Stimulated activated CD8-positive, alpha-beta memory T cell treated with anti-CD3 and anti-CD28 coated beads, Interleukin-7, amount 100 ng/mL, for 4 hours (primary cell): ENCODE measurements at places on chromosomes 16 and 17.

GRCh38 chr17:67177732-67178131 is 67.3 kb downstream of the HELZ start:
- DNase-seq = no peak

DNA sequence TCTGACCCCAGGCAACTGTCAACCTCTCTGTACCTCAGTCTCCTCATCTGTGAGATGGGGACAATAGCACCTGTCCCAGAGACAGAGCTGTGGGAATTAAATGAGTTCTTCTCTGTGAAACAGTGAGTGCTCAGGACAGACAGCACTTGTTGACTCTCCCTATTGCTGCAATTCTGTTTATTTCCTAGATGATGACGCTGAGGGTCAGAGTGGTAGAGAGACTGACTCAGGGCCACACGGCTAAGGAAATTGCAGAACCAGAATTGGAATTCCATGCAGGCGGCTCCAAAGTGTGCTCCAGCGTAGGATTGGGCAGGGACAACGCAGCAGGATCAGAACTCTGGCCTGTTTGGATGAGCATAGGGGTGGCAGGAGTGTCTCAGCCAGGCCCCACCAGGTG is 302.2 kb downstream of the C16orf95 start:
- DNase-seq = no peak

DNA sequence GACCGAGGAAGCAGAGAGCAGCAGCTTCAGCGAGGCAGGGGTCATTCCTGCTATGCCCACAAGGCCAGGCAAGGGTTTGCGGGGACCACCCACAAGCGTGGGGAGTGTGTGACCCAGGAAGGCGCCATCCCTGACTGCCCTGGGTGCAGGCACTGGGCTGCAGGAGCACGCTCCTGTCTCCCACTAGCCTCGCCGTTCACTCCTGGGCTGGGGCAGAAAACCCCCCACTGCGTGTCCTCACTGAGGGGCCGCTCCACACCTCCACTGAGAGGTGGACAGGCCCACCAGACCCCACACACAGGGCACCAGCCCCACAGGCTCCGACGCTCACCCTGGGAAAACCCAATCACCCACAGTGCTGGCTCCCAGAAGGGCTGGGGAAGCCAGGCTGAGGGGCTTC is 56.1 kb downstream of the KLHDC4 start:
- DNase-seq = no peak

DNA sequence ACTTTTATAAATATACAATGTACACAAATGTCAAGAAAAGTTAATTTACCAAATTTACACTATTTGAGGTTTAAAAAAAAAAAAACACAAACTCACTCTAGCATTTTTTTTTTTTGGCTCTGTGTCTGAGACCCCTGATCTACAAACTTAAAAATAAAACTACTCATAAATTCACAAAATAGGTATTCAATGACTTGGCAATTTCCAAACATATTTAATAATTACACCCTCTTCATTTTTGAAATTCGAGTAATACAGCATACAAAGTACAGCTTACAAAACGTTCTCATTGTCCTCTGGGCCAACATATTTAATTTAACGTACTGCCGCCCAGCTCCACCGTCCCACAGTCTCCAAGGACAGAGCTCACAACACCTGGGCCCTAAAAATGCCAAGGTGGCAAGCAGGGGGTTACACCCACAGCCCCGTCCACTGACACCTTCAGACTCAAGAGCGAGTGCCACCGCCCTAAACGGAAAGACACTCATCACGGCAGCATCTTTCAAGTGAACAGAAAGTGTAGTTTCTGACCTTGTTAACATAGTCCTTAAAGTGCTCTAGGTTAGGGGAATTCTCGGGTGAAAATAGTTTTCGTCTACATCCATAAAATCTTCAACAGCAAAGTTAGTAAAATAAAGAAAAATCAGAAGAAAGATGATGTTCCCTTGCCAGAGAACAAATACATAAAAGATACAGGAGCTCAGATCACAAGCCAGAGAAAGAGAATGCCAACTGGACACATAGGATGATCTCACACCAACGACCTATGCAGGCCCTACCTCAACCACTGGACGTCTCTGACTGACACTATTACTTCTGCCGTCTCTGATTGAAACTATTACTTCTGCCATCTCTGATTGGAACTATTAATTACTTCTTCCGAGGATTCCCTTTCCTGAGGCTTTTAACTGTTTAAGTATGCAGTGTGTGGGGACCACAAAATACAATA is 4.2 kb downstream of the ADCY9 start:
- DNase-seq = no peak

DNA sequence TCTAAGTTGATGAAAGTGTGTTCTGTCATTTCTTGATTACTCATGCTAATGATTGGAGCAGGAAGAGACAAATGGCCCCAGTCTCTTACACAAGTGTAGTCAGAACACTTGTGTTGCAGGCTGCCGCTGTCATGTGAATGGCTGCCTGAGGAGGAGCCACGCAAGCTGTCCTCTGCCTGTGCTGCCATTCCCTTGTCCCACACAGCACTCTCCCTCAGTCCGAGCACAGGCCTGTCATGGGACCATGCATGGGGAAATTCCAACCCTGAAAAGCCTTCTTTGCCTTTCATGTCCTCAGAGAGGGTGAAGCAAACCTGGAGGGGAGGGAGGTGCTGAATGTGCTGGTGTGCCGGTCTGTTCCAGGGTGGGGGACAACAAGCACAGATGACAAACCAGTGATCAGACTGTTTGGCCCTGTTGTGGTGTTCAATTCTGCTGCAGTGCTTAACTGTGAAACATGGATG is 109.4 kb downstream of the MRTFB start:
- DNase-seq = no peak

DNA sequence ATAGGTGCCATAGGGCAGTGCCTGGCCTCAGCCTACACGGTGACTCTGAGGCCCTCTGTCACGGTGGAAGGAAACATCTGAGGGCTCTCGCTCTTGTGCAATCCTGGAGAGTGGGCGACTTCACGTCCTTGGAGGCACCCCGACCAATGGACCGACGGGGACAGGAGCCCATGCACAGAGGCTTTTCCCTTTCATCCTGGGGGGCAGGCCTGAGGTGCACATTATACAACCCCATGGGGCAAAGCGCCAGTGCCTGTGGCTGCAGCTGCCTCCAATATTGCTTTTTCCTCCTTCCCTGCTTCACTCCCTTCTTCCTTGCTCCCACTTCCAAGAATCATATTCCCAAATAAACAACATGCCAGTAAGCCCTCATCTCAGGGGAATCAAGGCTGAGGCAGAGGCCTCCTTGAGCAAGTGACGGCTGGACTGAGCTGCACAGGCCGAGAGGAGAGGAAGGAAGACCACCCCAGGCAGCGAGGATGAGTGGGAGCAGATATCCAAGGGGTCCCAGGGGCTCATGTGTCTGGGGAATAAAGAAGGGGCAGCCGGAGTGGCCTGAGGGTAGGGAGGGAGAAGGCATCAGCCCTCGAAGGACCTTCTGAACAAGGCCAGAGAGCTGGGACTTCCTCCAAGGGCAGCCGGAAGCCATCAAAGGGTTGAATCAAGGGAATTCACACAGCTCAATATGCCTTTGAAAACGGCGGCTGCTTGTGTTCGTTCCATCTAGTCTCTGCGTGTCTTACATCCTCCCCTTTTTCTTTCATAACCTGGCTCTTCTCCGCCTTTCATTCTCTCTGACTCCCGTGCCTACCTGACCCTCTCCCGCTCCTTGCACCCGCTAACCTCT is 42.6 kb upstream of the RPL38 start:
- no peak for DNase-seq

- DNase-seq = no peak
Observed at GRCh38 chr16:6105115-6105514, 1007.5 kb upstream of the EEF2KMT start.

DNA sequence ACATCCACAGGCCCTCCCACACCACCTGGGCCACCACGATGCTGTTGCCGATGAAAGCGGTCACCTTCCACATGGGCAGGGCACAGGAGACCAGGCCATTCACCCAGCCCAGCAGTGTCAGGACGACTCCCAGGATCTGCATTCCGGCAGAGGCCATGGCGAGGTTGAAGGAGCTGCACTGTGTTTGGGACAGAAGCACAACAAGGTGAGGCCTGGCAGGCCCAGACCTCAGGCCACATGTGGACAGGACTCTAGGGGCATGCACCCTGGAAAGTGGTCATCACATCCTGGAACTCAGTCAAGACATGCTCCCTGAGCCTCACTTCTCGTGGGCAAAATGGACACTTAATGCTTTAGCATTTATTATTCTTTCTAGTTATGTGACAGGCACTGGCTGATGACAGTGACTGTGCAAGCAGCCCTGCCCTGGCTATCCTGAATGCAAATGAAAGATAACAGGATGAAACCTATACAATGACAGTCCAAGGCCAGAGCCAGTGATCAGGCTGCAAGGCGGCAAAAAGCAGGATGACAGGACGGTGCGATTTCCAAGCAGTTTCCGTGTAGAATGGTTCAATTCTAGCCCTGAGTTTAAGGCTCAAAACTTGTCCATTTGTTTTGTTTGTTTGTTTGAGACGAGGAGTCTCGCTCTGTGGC is 2.0 kb downstream of the CLDN6 start:
- DNase-seq = no peak

- DNase-seq = no peak
Observed at GRCh38 chr16:49664221-49665215, 191.4 kb downstream of the ZNF423 start.

DNA sequence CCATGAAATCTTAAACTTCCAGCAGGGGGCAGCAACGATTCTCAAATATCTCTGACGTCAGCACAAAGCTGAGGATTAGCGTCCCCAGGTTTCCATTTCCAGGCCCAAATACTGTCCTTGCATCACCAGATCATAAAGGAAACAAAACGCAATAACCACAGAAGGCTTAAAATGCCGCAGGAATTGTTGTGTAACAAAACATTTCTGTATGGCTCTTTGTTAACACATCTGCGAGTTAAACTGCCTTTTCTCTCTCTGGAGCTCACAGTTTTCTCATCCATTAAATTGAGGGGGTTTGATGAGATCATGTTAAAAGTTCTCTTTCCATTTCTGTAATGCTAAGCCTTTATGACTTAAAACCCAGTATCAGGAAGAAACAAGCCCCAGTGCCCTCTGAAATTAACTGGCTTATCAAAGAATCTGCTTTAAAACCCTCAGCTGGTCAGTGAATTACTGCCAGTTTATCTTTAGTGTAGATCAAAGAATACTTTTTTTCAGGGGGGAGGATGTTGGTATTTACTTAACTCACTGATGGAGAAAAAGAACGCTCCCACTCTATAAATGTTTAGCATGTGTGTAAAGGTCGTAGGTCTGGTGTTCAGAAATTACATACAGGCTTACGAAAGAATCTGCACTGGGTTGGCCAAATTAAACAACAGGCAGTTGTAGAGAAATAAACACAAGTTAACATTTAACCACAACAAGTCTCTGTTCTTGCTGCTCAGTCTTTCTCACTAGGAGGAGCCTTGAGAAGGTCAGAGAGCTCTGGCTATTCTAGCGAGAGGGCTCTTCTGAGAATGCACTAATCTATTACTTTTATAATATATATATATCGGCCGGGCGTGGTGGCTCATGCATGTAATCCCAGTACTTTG is 10.6 kb upstream of the TERF2 start:
- DNase-seq = peak; percentile 28

- DNase-seq = no peak
Observed at GRCh38 chr16:835373-835772, 34.8 kb upstream of the GNG13 start.

DNA sequence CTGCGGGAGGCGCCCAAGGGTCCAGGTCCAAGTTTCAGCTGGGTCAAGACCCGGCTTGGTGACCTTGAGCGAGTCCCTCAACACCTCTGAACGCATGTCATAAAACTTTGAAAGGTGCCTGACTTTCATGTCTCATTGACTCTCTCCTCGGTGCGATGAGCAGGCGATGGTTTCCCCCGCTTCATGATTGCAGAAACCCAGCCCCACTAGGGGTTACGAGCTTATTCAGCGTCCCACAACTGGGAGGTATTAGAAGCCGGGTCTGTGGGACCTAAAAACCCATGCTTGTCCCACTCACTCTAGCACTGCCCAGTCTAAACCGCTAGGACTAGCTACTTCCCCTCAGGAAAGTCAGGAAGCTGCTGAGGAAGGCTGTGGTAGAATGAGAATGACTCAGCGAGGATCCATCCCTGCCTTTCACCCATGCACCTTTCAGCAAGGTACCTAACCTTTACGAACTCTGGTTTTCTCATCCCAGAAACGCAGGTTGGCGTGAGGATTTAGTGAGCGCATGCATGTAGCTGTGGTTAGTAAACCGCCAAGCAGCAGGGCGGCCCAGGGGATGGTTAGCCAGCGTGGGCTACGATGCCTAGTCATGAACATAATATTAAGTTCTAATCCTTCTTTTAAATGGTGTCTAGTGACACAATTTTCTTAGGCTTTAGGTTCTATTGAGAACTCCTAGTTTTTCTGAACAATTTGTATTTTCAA is 26.2 kb upstream of the RFFL start:
- DNase-seq = peak; percentile 48

- no peak for DNase-seq
Observed at GRCh38 chr17:40509626-40510327, 8.4 kb upstream of the TNS4 start.

DNA sequence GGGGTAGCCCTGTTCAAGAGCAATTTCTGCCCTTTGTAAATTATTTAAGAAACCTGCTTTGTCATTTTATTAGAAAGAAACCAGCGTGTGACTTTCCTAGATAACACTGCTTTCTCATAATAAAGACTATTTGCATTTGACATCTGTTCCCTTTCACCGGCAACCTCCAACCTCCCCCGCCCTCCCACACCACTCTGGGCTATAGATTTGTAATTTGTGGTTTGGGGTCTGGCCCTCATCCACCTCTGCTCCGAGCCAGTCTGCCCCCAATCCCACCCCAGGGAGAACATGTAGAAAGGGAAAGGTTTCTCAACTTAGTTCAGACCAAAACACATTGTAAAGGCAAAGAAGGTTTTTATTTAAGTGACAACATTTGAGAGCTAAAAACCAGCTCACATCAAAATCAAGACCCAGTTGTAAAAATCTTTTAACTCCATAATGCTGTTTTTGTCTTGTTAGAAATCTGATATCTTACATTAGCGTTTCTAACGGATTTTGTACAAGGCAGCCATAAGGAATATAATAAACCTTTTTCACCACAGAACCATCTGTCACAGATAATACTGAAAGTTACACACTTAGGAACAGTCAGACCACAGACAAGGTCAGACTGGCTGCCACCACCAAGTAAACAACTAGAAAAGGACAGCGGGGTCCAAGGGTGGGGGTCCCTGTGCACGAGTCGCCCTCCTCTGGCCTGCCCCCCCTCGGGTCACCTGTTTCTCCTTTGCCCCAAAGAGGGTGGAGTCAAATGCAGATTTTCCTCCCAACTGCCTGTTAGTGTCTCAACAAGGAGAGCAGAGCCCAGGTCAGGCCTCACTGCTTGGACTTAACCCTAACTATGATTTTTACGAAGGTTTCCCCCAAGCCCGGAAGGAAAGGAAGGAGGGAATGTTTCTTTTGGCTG is 6.9 kb downstream of the PIMREG start:
- DNase-seq = no peak

GRCh38 chr16:56558024-56558747 is 6.7 kb upstream of the MT4 start:
- DNase-seq = no peak

- no peak for DNase-seq
Observed at GRCh38 chr16:75138636-75139035, 9.7 kb upstream of the ZFP1 start.

- no peak for DNase-seq
Observed at GRCh38 chr16:81855552-81856153, 76.6 kb downstream of the PLCG2 start.

GRCh38 chr17:41324180-41325075 is 8.9 kb upstream of the KRTAP17-1 start:
- DNase-seq = no peak

GRCh38 chr16:76294396-76295214 is 17.4 kb downstream of the CNTNAP4 start:
- DNase-seq = no peak
